Fibroblast of lung (primary cell): ENCODE measurements at places on chromosomes 2 and 18. TPM values are rescaled to one million over a fixed set of nuclear protein-coding genes. Genes with fewer than 3 reads are reported as not detected.

DNA sequence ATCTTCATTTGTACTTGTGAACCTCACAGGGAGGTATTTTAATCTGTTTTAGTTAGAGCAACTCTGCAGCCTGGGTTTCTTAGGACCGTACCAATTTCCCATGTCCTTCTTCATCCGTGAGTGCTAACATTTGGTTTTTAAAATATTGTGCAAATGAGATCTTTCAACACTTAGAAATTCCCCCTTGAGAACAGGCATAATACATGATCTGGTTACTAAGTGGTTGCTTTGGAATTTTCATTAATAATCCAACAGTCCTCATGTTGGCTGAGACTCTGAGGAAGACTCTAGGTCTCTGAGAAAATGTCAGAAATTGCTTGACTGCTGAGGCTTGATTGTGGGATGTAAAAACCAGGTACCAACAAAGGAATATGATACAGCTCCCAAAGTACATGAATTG is 125.6 kb upstream of the CDCA7 start:
- no peak for DNase-seq

DNA sequence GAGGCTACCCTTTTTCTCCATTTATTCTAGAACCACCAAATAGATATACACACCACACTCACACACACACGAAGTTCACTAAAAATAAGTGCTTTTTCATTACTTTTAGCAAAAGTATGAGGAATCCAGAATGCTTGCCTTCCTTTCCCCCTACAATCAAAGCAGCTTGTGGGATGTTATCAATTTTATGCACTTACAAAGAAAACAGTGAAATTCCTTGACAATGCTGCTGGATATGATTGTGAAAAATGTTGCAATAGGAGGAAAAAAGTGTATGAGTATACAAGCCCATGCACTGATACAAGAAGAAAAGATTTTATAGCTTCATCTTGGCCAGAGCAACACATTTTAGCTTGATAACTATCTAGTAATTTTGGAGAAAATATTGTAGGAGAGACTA is 269.2 kb downstream of the XIRP2 start:
- DNase-seq = peak; percentile 39

Gene MYO5B
- total RNA-seq = under 0.01 TPM in 2 replicates

DNA sequence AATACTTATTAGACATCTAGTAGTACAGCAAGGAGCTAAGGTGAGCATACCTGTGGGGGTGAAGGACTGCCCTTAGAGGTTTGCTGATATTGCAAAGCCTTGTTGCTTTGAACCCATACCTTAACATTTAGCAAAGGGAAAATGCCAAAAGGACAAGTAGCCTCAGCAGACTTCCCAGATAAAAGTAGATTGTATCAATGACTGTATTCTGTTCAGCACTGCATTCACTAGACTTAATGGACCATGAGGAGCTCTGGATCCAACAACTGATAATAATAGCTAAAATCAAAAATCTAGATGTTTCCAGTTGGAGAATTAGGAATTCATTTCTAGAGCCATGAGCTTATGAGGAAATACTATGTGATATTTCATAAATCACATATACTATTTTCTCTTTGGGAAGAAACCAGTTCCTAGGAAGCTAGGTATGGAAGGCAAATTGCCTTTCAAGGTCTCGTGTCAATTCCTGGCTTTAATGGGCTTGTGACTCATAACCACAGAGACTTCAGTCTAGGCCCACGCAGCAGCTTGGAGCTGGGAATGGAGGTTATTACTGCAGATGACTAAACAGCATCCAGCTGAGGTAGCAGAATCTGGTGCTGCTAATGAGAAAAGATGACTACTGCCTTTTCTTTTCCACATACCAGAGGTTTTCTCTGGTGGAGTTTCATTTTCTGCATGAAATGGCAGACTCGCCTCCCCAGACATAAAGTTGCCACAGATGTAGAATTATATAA is 191.2 kb upstream of the NABP1 start:
- peak; percentile 93 for DNase-seq

GRCh38 chr2:166651080-166651675 is 157.1 kb upstream of the SCN7A start:
- DNase-seq = peak; percentile 86

Gene SKOR2
- total RNA-seq = not detected in 2 replicates

Gene SERPINB11
- total RNA-seq = not detected in 2 replicates

GRCh38 chr2:143514413-143514812 is 385.2 kb downstream of the ARHGAP15 start:
- no peak for DNase-seq

Gene B3GNT7
- total RNA-seq = under 0.01 and 0.17 TPM in 2 replicates

DNA sequence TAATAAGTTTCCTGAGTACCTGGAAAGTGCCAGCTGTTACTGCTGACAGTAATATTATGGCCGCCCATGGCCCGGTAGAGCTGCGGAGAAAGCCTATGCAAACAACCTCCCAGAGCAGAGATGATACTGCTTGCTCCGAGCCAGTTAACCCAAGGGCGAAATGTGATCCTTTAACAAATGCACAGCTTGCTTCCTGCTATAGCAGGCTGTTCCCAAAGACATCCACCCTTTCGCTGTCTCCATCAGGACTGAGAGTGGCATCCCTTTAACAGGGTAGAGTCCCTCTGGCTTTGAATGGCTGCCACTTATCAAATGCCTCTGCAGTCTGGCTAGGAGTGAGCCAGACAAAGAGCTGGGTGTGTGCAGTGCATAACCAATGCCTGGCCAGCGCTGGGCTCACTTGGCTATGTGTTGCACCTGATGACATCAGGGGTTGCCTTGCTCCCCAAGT is 69.7 kb upstream of the DAPL1 start:
- no peak for DNase-seq

DNA sequence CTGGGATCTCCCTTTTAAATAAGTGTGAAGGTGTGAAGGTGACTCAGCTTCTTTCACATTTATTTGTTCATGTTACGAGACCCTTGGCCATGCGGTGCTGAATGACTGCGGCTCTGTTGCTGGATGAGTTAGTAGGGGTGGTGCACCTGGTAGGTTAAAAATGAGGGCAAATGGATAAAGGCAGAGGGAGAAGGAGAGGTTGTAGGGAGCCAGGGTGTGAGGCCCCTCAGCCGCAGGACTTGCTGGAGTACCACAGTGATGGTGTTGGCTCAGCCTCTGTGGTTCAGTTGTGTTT is 164.2 kb downstream of the NAPG start:
- DNase-seq = no peak

GRCh38 chr2:2306878-2307277 is 24.2 kb downstream of the MYT1L start:
- DNase-seq = no peak

- no peak for DNase-seq
Observed at GRCh38 chr2:112791693-112792230, 7.5 kb upstream of the IL1A start.

- peak; percentile 29 for DNase-seq
Observed at GRCh38 chr2:133026536-133027177, 356.7 kb upstream of the LYPD1 start.

DNA sequence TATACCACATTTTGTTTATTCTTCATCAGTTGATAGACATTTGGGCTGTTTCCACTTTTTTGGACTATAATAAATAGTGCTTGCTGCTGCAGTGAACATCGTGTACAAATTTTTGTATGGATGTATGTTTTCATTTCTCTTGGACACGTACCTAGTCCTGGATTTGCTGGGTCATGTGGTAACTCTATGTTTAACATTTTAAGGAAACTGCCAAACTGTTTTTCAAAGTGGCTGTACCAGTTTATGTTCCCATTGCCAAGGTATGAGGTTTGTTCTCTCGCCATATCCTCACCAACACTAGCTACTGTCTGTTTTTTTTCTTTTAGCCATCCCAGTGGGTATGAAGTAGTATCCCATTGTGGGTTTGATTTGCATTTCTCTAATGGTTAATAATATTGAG is 42.5 kb downstream of the GREB1L start:
- no peak for DNase-seq

DNA sequence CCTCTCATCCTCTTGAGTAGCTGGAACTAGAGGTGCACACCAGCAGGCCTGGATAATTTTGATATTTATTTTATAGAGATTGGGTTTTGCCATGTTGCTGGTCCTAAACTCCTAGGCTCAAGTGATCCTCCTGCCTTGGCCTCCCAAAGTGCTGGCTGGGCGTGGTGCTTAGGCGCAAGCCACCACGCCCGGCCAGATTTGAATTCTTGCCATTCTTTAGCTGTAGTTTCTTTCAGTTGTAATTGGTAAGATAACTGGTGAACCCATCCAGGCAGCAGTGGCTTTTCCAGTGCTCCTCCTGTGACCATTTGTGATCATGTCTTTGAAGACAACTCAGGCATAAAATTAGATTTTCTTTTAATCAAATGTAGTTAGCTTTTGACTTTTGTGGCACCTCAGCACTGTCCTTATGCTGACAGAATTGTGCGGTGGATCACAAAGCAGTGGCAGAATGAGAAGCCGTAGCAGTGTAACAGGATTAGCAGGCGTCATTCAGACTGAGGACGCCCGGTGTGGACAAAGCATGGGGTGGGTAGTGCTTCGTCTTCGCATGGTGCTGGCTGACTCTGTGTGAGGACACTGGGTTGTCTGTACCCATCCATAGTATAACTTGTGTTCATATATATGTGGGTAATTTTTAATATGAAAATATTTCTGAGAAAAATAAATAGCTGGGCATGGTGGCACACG is 30.0 kb upstream of the TOGARAM2 start:
- DNase-seq = no peak

Gene NIFK
- 45.5 and 47.4 TPM in 2 replicates for total RNA-seq

Gene CTNNA2
- not detected in 2 replicates for total RNA-seq

DNA sequence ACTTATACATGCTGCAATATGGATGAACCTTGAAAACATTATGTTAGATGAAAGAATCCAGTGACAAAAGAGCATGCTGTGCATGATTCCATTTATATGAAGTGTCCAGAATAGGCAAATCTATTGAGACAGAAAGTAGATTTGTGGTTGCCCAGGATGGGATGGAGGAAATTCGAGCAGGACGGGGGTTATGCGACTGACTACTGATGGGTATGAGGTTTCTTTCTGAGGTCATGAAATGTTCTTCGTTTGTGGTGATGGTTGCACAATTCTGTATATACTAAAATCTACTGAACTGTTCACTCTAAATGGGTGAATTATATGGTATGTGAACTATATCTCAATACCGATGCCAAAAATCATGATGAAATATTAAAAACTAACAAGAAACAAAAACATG is 18.9 kb upstream of the MTERF4 start:
- peak; percentile 24 for DNase-seq

- no peak for DNase-seq
Observed at GRCh38 chr2:219627103-219628100, at the start of gene SLC4A3. SLC4A3 (plus strand) TSS chr2:219627630; CDS start chr2:219627993, 363 bp downstream.

GRCh38 chr2:129480790-129481189 is 498.7 kb upstream of the RAB6C start:
- no peak for DNase-seq
